ENCODE measurements at places on chromosomes 1 and 21.
A peak's percentile ranks its signal among the peaks of the same experiment; 100 is the strongest.

- no peaks in the 10 kb centered on the region for H3K27me3 ChIP-seq
- peak overlapping the region; percentile 85 for H3K27ac ChIP-seq
- no peaks in the 10 kb centered on the region for H3K36me3 ChIP-seq
- no peak overlapping the region for H3K4me3 ChIP-seq
- H3K4me1 ChIP-seq, result peaks cover 37% of the 10 kb centered on the region
- DNase-seq, result peak; percentile 73
Observed at GRCh38 chr21:33196941-33197374, 32.8 kb upstream of the IFNAR2 start.

GRCh38 chr1:92203105-92203504 lies 14.6 kb upstream of the C1orf146 start:
- no peak for DNase-seq
- no peaks in the 10 kb centered on the region for H3K4me1 ChIP-seq
- H3K27me3 ChIP-seq, result no peaks in the 10 kb centered on the region
- no peaks in the 10 kb centered on the region for H3K36me3 ChIP-seq
- no peak overlapping the region for H3K27ac ChIP-seq

GRCh38 chr21:16534408-16535101 lies 804.8 kb downstream of the USP25 start:
- peak overlapping the region; percentile 81 for H3K27ac ChIP-seq
- H3K36me3 ChIP-seq, result no peaks in the 10 kb centered on the region
- H3K4me3 ChIP-seq, result peak overlapping the region; percentile 55
- no peaks in the 10 kb centered on the region for H3K27me3 ChIP-seq
- H3K4me1 ChIP-seq, result peaks cover 5% of the 10 kb centered on the region

DNA sequence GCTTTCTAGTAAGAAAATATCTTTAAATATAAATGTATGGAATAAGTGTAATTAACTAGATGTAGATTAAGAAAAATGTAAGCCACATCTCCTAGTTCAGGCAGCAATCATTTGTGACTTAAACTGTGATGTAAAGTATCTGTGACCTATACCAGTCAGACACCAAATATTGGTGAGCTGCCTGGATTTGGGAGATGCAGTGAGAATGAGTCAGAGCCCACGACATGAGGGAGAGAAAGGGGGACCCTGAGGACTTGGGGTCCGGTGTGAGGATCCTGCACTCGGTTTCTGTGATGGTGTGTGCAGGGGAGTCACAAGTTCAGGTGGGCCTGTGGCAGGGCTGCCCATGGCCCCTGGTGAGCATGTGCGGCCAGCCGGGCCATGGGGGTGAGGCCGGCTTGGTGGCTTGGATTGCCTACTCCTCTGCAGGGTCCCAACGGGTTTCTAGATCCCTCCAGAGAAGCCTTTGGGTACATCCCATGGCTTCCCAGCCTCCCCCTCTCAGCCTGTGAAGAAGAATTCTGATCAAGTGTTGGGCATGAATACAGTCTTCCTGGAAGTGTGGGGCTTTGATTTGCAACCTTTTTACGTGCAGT lies 19.0 kb upstream of the ABCG1 start:
- H3K4me3 ChIP-seq, result no peak overlapping the region
- no peak for DNase-seq
- H3K27ac ChIP-seq, result peak overlapping the region; percentile 23
- H3K36me3 ChIP-seq, result no peaks in the 10 kb centered on the region
- no peaks in the 10 kb centered on the region for H3K27me3 ChIP-seq

GRCh38 chr1:235637756-235638534 lies 11.6 kb downstream of the GNG4 start:
- H3K27ac ChIP-seq, result no peak overlapping the region
- no peaks in the 10 kb centered on the region for H3K36me3 ChIP-seq
- peaks cover 3% of the 10 kb centered on the region for H3K27me3 ChIP-seq
- H3K4me1 ChIP-seq, result no peaks in the 10 kb centered on the region

- H3K27ac ChIP-seq, result peak overlapping the region; percentile 92
- H3K4me1 ChIP-seq, result peaks cover 37% of the 10 kb centered on the region
- H3K36me3 ChIP-seq, result peaks cover 33% of the 10 kb centered on the region
- H3K4me3 ChIP-seq, result peak overlapping the region; percentile 82
Observed at GRCh38 chr1:155321639-155322503, 1.2 kb downstream of the RUSC1 start.

GRCh38 chr21:38621132-38621531 lies 122.9 kb upstream of the ERG start:
- H3K27me3 ChIP-seq, result no peaks in the 10 kb centered on the region
- H3K36me3 ChIP-seq, result no peaks in the 10 kb centered on the region
- H3K4me3 ChIP-seq, result no peak overlapping the region
- H3K27ac ChIP-seq, result no peak overlapping the region
- DNase-seq, result no peak
- no peaks in the 10 kb centered on the region for H3K4me1 ChIP-seq
